A549 treated with CORT108297 at 1 μM for 4 hours (cell line): ENCODE measurements at places on chromosomes 3 and 15. TPM values are rescaled to one million over a fixed set of nuclear protein-coding genes. Genes with fewer than 3 reads are reported as not detected.

The FANCD2OS gene
- not detected in 5 replicates for total RNA-seq

The PTH1R gene
- total RNA-seq = 0.51 to 1.1 TPM (median 0.67 TPM) in 5 replicates

The DYNC1LI1 gene
- total RNA-seq = 35.5 to 45.2 TPM (median 38.4 TPM) in 5 replicates

The RLBP1 gene
- not detected in 5 replicates for total RNA-seq

The MEF2A gene
- 11.4 to 15.3 TPM (median 15.0 TPM) in 5 replicates for total RNA-seq

The CLEC3B gene
- not detected in 5 replicates for total RNA-seq

The NMNAT3 gene
- total RNA-seq = 0.91 to 1.6 TPM (median 1.3 TPM) in 5 replicates

The SLC7A14 gene
- total RNA-seq = not detected in 5 replicates

The CDHR4 gene
- 0.12 to 0.65 TPM (median 0.43 TPM) in 5 replicates for total RNA-seq

The PHLDB2 gene
- total RNA-seq = 15.6 to 26.6 TPM (median 24.5 TPM) in 5 replicates

The P2RY1 gene
- total RNA-seq = 0.36 to 0.49 TPM (median 0.37 TPM) in 5 replicates

The CSPG5 gene
- 0.68 to 1.4 TPM (median 0.98 TPM) in 5 replicates for total RNA-seq

The SPATA12 gene
- total RNA-seq = 0.32 to 0.53 TPM (median 0.47 TPM) in 5 replicates

The HIGD2B gene
- not detected in 5 replicates for total RNA-seq

The SLC22A13 gene
- total RNA-seq = 0.05 to 0.13 TPM (median 0.08 TPM) in 5 replicates

The CFAP161 gene
- total RNA-seq = 0.14 TPM in 1 of 5 replicates, not detected in the others

The KIF15 gene
- total RNA-seq = 7.3 to 13.8 TPM (median 8.1 TPM) in 5 replicates

The ZDHHC23 gene
- total RNA-seq = 3.4 to 4.4 TPM (median 3.6 TPM) in 5 replicates

The PRR20G gene
- 0.13 to 0.19 TPM (median 0.17 TPM) in 3 of 5 replicates, not detected in the others for total RNA-seq

The MAPKAPK3 gene
- total RNA-seq = 20.8 to 27.3 TPM (median 25.6 TPM) in 5 replicates

The ESYT3 gene
- 0.63 to 1.2 TPM (median 0.85 TPM) in 5 replicates for total RNA-seq

The SH3GL3 gene
- total RNA-seq = 0.58 to 0.80 TPM (median 0.67 TPM) in 5 replicates
